ENCODE measurements at places on chromosomes 11 and 22. TPM values are rescaled to one million over a fixed set of nuclear protein-coding genes. Genes with fewer than 3 reads are reported as not detected.
A peak's percentile ranks its signal among the peaks of the same experiment; 100 is the strongest.

- DNase-seq: no peak
Measured at GRCh38 chr11:114438303-114438702, 964 bp upstream of the REXO2 start.

GRCh38 chr11:99069856-99070444 lies 49.2 kb downstream of the CNTN5 start:
- no peak for DNase-seq

DNA sequence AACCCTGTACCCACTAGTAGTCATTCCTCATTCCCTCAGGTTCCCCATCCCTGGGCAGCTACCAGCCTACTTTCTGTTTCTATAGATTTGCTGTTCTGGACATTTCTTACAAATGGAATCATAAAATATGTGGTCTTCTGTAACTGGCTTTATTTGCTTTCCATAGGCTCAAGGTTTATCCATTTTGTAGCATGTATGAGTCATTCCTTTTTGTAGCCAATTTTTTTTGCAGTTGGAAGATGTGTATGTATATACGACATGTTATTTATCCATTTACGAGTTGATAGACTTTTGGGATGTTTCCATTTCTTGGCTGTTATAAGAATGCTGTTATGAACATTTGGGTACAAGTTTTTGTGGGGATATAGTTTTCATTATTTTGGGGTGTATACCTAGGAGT lies 130.6 kb downstream of the WNT11 start:
- DNase-seq: no peak

GRCh38 chr22:35664955-35665587 lies 16.8 kb downstream of the APOL6 start:
- DNase-seq: no peak

DNA sequence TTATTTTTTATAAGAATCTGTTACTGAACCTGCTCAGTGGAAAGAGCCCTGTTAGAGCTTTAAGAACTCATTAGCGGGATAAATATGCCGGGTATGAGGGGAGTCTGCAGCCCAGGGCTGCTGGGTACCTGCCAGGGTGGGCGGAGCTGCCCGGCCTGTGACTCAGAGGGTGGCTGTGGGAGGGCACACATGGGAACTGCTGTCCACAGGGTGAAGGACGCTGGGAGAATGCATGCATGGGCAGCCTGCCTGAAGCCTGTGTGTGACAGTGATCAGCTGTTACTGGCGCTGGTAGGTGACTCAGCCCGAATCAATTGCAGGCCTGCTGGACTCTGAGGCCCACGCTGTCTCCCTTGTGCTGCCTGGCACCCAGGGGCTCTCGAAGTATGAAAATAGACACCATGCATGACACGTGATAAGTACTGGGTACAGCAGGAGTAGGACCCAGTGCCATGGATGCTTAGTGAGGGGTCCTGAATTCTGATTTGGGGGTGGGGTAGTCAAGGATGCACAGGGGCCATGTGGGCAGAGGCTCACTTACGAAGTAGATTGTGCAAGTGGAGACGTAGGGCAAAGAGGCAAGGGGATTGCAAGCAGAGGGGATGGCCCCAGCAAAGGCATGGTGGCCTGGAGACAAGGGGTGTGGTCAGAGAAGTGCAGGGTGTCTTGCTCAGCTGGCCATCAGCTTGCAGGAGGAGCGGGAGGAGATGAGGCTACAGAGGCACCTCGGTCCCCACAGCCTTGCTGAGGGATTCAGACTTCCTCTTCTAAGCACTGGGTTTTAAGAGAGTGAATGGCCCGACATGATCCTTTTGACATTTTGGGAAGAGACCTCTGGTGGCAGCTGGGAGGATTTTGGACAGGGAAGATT lies 36.5 kb downstream of the GRIK4 start:
- DNase-seq: no peak

- DNase-seq: no peak
Measured at GRCh38 chr11:76148231-76148630, 58.1 kb downstream of the WNT11 start.

DNA sequence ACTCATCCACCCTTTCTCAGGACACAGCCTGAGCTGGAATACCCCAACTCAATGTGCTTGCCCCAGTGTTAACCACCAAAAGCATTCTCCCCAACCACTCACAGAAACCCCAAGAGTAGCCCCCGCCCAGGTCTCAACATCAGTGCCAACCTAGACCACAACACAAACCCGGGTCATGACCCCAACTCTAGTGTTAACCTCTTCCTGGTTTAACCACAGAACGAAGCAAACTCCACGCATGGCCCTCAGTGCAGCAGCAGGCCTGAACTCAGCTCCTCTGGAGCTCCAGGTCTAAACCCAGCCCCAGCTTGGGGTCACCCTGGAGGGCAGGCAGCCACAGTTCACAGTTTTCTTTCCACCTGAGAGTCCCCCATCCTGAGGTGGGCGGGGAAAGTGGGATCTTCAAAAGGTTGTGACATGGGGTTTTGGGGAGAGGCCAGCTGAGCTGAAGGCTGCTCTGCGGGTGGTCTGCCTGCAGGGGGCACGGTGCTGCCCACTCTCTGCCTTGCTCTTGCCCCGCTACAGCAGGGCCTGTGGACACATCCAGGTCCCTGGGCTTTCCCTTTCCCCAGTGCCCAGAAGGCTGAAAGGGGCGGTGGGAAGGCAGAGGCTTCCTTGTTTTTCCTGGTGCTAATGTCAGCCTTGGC lies 37.9 kb downstream of the NECTIN1 start:
- peak; percentile 14 for DNase-seq

DNA sequence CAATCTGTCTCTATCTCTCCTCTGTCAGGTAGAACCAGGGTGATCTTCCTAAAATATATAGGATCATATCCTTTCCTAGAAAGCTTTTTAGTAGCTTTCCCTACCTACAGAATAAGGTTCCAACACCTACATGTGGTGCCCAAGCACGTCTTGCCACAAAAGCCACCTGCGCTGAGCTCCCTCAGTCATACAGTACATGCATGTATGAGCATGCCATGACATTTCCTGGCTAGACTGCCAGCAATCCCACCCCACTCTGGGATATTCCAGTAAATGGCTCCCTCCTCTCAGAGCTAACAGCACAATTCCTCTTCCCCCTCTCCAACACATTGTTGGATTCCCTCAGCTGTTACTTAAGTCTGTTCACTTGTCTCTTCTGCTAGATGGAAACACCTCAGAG lies 398.0 kb downstream of the TENM4 start:
- no peak for DNase-seq

GRCh38 chr22:46936378-46936903 lies 174.0 kb downstream of the TBC1D22A start:
- DNase-seq: no peak

- no peak for DNase-seq
Measured at GRCh38 chr11:48019595-48019994, 39.2 kb downstream of the PTPRJ start.

The DNAJB7 gene
- polyA plus RNA-seq: 0.10 TPM

The AQP11 gene
- 0.84 TPM for polyA plus RNA-seq

The OR4P4 gene
- not detected for polyA plus RNA-seq

The GLB1L3 gene
- 2.4 TPM for polyA plus RNA-seq

The CCDC188 gene
- polyA plus RNA-seq: not detected

Data from naive thymus-derived CD4-positive, alpha-beta T cell (primary cell).